Brain microvascular endothelial cell (primary cell): ENCODE measurements at places on chromosomes 5 and 9.

DNA sequence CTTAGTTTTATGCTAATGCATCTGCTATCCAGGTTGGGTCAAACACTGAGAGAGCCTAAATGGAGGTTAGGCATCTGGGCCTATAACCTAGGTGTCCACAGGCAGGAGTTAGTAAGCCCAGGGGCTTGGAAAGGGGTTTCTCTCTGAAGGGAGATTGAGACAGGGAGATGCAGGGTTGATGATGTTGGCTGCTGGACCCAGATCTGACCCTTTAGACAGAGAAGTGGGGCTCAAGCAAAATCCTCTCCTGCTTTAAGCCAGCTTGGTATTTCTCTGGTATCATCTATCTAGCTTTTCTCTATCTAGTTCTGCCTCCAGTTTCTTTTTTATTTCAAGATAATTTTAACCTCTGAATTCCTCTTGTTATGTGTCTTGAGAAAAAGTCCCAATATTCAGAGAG, 18.3 kb upstream of the ANKRD55 start:
- no peak for DNase-seq

- no peak for DNase-seq
Measured at GRCh38 chr5:142420561-142421227, 95.9 kb upstream of the SPRY4 start.

DNA sequence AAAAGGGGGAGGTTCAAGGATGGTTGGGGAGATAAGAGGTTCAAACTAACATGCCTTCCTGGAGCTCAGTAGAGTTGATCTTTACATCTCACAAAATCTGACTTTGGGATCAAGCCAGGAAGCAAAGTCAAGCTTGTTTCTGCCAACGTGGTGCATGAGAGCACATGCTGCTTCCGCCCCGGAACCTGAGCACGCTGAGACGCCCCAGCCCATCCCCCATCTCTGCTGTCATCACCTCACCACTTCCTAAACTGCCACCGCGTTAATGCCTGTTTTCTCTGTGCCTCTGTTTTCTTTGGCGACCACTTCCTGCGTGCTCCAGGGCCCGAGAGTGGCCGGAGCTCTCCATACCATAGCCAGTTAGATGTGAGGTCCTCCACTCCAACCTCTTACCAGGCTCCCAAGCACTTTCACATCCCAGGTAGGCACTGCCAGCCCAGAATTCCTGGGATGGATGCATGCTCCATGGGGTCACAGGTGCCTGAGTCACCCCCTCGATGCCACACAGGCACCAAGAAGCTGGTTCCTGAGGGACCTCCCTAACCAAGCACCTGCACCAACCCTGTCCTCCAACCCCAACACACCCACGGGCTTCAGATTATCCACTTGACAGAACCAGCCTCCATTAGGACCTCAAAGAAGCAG, 31.2 kb upstream of the AFAP1L1 start:
- no peak for DNase-seq

GRCh38 chr9:88949425-88949824, 41.8 kb upstream of the S1PR3 start:
- DNase-seq: peak; percentile 64

- no peak for DNase-seq
Measured at GRCh38 chr5:59348189-59348588, 545.3 kb downstream of the PDE4D start.

GRCh38 chr5:68331192-68332079, 115.9 kb downstream of the PIK3R1 start:
- peak; percentile 48 for DNase-seq

DNA sequence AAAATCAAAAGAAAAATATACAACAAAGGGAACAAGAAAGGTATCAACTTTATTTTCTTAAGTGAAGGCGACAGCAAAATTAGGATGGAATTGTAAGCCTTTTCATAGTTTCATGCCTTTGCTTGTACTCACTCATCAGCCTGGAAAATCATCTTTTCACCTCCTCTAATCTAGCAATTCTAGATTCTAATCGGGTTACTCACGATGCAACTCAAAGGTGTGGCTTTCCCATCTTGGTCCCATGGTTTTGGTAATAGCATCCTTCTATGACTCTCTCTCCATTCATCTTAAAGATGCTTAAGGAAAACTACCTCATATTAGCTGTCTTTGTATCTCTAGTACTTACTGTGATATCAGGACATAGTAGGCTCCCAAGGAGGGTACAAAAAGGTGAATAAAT, 30.5 kb downstream of the DNAH5 start:
- DNase-seq: no peak

- no peak for DNase-seq
Measured at GRCh38 chr9:72333709-72334108, 31.3 kb downstream of the ZFAND5 start.

DNA sequence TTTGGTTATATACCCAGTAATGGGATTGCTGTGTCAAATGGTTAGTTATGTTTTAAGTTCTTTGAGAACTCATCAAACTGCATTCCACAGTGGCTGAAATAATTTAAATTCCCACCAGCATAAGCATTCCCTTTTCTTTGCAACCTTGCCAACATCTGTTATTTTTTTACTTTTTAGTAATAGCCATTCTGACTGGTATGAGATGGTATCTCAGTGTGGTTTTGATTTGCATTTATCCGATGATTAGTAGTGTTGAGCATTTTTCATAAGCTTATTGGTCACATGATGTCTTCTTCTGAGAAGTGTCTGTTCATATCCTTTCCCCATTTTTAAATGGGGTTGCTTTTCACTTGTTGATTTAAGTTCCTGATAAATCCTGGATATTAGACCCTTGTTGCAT, 435.7 kb upstream of the RIOK2 start:
- no peak for DNase-seq

GRCh38 chr5:158124606-158125316, 265.8 kb upstream of the CLINT1 start:
- no peak for DNase-seq
